Spleen (tissue), 13 donors: ENCODE measurements at places on chromosomes 2 and 18.

DNA sequence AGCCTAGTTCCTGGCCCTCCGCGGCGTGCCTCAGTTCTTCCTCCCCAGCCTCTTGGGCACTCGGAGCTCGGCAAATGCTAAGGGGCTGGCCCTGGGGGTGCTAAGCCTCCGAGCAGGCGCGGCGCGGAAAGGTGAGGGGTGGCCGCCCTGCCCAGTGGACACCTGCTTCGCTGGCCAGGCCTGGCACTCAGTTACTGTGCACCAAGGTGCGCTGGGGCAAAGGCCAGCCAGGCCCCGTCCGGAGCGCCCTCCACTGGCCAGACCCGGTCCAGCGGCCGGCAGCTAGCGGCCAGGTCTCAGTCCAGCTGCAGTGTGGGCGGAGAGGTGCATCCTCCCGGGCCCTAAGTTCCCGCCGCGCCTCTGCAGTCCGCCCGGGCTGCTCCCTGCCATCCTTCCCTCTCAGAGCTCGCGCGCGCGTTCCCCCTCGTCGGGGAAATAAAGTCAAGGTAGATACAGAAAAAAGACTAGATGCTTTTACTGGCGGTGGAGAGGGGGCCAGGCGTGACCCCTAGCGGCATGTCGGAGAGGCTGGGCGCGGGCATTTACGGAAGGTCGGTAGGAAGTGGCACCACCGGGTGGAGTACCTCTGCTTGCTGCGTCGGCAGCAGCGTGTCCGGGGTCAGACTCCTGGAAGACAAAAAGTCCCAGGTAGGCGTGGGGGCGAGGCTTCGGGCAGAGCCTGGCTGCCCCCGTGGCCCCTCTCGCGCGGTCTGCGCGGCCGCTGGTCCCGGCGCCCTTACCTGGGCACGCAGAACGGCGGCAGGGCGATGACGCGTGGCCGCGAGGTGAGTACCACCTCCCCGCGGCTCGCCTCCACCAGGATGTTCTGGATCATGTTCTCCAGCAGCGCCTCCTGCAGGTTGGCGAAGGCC is 9.4 kb upstream of the CRYBA2 start:
- no peak for DNase-seq

GRCh38 chr2:171316220-171316619 is 117.6 kb downstream of the METTL8 start:
- DNase-seq = no peak

- peak; percentile 93 for DNase-seq
These were observed 114.1 kb downstream of the BCL11A start for GRCh38 chr2:60439219-60439974.

GRCh38 chr2:202944816-202945215 is 32.7 kb downstream of the CARF start:
- no peak for DNase-seq

DNA sequence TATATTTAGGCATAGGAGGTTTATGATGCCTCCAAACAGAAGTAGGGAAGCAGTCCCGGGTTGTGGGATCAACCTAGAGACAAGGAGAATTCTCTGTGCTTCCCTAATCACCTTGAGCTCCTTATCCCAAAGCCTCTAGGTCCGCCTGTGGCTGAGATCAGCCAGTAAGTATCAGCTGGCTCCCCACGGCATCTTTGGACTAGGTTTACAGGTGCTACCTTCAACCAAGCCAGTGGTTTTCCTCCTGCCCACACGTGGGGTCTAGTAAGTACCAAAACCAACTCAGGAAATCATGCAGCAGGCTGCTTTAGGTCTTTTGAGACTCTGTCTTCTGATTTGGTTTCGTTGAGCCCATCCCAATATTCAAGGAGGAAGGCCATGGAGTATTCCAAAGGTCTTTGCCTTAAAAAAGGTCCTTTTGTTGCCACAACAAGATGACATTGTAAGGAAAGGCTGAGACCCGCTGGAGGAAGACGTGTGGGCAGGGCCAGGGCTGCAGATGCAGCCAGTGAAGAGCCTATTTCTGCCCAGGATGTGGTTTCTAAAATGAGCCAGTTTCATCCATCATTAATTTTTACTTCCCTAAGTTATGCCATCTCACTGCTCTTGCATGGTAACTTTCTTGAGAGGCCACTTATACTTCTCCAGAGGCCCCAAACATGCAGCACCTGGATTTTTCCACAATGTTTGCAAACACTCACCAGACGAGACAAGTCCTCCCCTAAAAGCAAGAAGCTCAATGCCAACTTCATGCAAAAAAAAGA is 248.7 kb downstream of the RNF152 start:
- DNase-seq = no peak

DNA sequence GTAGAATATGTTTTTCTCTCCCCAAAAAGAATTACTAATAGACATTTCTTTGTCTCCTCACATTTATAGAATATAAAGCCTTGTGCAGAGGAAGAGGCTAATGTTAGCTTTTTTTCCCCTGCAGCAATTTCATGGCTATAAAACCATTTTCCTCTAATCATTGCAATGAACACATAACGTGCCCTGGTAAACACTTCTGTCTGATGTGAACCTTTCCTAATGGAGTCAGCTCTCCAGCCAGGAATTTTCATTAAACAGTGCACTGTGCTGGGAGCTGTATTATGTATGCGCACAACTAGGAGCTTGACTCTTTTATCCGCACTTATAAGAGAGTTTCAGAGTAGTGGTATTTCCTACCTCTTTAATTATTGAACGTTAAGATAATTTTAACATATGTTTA is 63.9 kb upstream of the SPATS2L start:
- no peak for DNase-seq

DNA sequence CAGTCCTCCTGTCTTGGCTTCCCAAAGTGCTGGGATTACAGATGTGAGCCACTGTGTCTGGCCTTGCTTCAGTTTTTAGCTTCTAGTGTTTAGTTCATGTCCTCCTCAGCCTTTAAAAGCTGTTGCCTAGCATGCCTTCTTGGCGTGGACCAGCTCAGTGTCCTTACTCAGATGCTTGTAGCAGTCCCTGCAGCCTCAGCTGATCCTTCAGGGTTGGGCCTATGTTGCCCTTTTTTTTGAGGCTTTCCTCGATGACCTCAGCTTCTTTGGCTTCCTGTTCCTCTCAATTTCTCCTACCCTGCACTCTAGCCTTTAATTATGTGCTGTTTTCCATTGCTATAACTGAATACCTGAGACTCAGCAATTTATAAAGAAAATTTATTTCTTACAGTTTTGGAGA is 57.7 kb downstream of the TANC1 start:
- DNase-seq = no peak
